ENCODE measurements at places on chromosomes 5 and 9.

DNA sequence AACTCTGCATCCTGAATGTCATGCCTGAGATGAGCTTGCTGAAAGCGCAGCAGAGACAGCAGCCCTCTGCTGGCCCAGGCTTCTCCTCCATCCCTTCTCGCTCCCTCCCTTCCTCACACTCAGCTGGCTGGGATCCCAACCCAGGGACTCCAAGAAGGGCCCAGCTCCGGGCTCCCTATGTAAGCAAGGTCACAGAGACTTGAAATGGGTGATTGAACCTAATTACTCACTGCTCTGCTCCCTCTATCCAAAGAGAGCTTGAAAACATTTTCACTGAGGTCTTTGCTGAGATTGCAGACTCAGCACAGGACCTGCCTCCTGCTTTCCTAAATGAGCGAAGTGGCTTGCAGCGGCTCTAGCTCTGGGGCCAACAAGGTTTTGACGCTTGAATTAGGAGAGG is 42.8 kb downstream of the RAPGEF1 start:
- no peak for DNase-seq

- no peak for DNase-seq
Measured at GRCh38 chr9:116476935-116477381, 210.1 kb upstream of the TRIM32 start.

- no peak for DNase-seq
Measured at GRCh38 chr9:126720661-126721563, 83.9 kb upstream of the ZBTB43 start.

DNA sequence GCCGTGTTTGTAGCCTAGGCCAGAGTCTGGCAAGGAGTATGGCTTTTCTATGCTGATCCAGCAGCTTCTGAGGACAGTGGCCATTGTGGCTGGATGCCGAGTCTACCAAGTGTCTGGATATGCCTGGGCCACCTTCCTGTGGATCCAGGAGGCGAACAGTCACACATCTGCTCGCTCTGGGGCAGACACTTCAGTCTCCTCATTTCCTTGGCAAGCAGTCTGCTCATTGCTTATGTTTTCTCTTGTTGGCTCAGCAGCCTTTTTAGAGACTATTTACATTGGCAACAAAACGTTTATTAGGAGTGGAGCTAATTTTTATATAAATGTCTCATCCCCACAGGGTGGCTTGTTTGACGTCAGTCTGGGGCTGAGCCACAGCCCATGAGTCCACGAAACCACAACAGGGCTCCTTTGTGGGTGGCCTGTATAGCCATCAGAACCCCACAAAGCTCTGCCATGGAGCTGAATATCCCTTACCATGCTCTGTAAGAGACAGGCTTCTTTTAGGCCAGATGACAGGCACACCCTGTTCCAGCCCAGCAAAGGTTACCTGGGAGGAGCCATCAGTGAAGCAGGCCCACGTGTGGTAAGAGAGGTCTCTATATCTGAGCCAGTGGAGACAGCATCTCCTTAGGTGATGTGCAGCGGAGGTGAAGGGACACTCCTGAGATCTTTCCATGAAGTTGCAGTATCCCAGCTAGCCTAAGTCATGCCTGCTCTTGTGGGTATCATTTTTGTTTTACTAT is 221.7 kb downstream of the DIRAS2 start:
- DNase-seq = no peak

DNA sequence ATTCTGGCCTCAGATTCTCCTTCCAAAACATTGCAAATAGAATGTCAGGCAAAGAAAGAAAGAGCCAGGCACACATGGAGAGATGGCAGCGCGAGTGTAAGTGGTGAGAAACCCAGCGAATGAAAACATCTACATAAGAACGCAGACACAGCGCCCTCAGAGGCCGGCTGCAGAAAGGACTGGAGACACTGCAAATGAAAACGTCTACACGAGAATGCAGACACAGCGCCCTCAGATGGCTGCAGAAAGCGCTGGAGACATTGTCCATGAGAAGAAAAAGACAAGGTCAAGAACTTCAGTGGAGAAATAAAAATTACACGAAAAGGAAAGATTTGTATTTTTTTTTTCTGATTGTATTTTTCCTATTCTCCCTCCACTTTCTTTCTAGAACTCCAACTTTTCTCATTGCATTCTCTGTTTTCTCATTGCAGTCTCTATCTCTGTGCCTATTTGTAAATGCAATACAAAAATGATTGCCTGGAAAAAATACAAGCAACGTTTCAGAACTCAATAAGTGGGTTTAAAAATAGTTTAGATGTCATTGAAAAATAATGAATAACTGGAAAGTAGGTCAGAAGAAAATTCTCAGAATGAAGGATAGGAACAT is 117.9 kb upstream of the LPCAT1 start:
- peak; percentile 20 for DNase-seq

DNA sequence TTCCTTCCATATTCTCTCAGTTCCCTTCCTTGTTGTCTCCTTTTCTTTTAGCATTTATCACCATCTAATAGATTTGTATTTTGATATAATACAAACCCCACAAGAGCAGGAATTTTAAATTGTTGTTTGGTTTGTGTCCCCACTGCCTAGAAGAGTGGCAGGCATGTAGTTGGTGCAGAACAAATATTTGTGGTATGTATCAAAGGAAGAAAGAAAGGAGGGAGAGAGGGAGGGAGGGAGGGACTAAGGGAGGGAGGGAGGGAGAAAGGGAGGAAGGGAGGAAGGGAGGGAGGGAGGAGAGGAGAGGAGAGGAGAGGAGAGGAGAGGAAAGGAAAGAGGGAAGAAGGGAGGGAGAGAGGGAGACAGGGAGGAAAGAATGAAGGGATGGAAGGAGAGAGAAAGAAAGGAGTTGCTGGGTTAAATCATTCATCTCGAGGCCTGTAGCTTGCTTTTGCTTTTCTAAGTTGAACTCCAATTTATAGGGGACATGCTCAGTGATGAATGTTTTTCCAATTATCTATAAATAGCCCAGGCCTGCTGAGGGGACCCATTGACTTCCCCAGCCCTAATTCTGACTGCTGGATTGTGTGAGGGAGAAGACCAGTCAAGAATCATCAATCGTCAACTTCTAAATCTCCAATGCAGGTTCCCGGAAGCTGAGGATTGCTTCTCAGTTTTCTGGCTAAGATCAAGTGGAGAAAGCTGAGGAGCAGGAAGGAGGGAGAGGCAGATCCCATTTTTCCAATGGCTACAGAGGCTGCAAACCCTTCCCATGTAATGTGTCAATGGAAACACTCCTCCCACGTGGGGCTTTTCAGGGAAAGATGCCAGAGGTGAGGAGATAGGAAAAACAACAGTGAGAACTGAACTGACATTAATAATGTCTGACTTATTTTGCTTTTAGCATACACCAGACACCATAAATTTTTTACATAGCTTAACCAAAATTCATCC is 320.7 kb downstream of the ASTN2 start:
- no peak for DNase-seq

DNA sequence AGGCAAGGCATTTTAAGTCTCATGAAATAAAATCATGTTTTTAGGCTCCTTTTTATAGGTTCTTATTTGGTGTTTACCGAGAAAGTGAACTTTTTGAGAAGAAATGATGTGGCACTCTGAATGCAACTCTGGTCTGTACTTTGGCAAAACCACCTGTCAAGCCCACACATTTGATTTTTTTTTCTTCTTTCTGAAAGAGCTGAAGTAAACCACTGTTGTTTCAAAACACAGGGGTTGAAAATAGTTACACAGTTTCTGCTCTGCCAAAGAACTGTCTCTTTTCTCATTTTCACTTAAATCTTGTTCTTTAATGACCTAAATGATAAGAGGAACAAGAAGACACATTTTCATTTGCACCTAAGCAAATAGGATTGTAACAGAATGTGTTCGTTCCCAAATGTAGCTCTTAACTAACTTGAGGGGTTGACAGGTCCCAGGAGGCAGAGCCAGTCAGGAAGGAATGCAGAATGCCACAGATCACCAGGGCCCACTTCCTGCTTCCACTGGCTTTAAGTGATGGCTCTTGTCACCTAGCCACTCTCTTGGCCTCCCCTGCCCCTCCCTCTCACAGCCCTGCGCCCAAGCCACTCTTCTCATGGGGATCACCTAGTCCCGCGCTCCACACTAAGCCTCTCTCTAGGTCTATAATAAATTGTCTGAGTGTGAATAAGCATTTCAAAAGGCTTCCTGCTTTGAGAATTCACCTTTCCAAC is 47.3 kb downstream of the MED27 start:
- DNase-seq = no peak

GRCh38 chr9:126608551-126608950 is 5.2 kb upstream of the LMX1B start:
- DNase-seq = no peak

DNA sequence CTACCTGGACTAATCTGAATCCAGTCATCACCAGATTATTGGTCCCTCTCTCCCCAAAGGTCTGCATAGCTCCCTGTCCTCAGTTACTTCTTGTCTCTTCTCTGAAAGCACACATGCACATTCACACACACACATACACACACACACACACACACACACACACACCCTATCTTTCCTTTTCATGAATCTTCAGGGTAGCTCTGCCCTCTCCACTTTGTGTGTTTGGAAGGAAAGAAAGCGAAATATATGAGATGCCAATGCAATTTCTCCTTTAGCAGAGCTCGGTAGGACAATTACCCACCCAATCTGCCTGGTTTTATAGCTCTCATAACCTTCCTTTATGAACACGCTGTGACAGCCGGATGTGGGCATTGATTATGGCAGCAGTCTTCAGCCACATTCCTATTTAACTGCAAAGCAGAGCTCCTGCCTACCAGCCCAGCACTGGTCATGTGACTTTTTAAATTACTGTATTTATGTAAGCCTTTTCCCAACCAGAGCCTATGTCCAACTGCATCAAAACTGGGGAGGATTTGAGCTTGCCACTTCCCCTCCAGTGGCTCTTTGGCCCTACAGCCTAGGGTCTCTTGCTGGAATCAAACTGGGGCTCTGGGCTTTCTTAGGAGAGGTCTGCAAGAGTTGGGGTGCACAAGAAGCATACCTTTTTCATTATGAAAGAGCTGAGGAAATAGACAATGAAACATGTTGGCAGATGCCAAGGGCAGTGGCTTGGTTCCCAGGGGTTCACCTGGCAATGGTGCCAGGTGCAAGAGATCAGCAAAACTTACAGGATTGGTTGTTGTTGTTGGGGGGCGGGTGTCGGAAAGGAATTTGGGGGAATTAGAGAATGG is 20.8 kb upstream of the MATR3 start:
- DNase-seq = no peak

GRCh38 chr5:130601-131131 is 38.7 kb downstream of the PLEKHG4B start:
- no peak for DNase-seq

DNA sequence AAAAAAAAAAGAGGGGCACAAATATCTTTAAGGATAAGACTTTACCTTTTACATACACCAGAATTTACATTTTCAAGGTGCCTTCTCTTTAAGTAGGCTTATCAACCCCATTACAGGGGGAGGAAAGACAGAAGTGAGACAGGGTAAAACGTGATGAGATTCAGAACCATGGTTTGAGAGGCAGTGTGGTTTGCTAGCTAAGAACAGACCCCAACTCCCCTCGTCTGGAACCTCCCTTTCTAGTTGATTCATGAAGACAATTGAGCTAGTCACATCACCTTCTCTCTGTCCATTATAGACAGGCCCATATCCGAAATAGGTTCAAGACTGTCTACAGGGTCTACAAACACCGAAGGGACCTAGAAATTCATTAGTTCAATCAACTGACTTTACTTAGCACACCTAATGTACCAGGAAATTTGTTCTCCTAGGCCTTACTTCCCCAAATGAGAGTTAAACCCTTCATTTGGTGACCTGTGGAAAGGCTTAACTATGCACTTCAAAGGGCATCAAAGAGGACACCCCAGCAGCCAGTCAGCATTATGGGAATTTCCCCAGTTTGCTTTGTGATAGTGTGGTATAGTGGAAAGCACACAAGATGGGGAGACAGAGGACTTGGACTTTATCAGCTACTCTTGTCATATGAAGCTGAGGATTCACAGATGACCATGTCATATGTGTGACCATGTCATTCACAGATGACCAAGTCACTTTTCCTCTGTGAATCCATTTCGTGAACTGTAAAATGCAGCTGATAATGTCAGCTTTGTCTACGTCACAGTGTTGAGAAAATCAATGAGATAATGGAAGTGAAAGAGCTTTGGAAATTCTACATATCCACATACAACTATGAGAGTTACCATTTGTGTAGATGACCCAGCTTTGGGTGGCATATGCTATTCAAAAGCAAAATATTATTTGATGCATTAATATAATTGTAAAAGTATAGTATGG is 40.2 kb upstream of the CYFIP2 start:
- no peak for DNase-seq

- DNase-seq = no peak
Measured at GRCh38 chr9:99399474-99399873, 177.4 kb downstream of the SEC61B start.

DNA sequence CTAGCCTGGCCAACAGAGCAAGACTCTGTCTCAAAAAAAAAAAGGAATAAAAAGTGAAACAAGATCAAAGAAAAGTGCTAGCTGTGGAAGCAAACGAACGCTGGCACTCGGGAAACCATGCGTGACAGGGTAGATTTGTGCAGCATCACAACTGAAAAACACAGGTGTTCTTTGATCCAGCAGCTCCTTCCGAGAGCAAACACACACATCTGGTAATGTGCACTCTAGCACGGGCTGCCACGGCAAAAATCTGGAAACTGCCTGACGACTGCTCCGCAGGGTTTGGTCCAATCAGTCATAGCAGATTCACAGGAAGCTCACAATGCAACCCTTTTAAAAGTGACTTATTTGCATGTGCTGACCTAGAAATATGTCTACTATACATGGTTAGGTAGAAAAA is 80.0 kb downstream of the SYK start:
- DNase-seq = no peak

DNA sequence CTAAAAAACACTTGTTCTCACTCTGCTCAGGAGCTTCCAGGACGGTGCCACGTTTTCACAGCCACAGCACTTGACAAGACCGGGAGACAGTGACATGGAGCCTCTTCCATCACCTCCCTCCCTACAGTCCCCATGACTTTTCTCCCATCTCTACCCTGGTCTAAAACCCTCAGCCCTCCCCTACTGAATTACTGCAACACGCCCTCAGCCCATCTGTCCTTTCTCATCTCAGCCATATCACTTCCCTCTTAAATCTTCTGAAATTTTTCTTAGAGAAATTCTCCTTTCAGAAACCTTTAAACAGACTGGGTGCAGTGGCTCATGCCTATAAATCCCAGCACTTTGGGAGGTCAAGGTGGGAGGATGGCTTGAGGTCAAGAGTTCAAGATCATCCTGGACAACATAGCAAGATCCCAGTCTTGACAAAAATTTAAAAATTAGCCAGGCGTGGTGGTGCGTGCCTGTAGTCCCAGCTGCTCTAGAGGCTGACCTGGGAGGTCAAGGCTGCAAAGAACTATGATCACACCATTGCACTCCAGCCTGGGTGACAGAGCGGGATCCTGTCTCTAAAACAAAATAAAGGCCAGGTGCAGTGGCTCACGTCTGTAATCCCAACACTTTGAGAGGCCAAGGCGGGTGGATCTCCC is 125.8 kb downstream of the MYO10 start:
- no peak for DNase-seq

GRCh38 chr9:114100536-114100935 is 1.4 kb upstream of the KIF12 start:
- DNase-seq = no peak

All from thoracic aorta (tissue), 2 donors.